ENCODE measurements at places on chromosomes 13 and 19. TPM values are rescaled to one million over a fixed set of nuclear protein-coding genes. Genes with fewer than 3 reads are reported as not detected.

GRCh38 chr19:18683958-18684641 is 620 bp downstream of the CRTC1 start:
- no peak for DNase-seq

DNA sequence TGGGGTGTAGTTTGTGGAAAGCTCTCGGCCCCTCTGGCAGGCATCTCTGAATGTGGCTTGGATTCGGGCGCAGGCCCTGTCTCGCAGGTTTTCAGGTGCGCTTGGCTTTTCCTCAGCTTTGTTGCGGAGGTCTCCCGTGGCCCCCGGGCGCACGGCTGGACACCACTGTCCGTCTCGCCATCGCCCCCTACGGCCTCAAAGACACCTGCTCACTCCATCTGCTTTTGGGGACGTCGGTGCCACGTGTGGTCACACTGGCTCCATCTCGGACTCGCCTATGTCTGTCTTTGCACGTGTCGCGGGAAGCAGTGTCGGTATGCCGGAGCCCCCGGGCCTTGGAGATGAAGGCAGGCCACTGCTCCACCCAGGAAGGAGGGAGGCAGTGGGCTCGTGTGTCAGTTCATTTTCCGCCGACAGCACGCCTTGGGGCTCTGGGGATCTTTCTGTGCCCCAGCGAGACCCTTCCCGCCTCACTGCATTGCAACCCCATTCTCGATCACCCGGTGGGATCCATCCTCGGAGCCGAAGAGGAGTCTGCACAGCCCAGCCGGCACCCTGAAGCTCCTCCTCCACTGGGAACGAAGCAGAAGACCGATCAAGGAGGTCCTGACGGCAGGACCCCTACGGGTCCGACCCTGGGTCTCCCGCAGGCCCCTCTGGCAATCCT is 42.1 kb downstream of the ZNF146 start:
- no peak for DNase-seq

GRCh38 chr19:54967611-54968010 is 1.4 kb downstream of the NLRP2 start:
- no peak for DNase-seq

GRCh38 chr19:4108767-4109625 is 14.9 kb downstream of the MAP2K2 start:
- no peak for DNase-seq

Gene DNASE2
- 31.5 TPM for total RNA-seq
